Bladder microvascular endothelial cell (primary cell): ENCODE measurements at places on chromosomes 6 and 20. TPM values are rescaled to one million over a fixed set of nuclear protein-coding genes. Genes with fewer than 3 reads are reported as not detected.

Gene RRP36
- 59.3 and 85.0 TPM in 2 replicates for total RNA-seq

Gene MAFB
- total RNA-seq = 0.32 and 3.4 TPM in 2 replicates

Gene CPNE5
- 5.8 and 18.1 TPM in 2 replicates for total RNA-seq

Gene CCND3
- 48.1 and 62.5 TPM in 2 replicates for total RNA-seq

Gene XKR7
- not detected in 2 replicates for total RNA-seq

Gene FLRT3
- under 0.01 and 0.50 TPM in 2 replicates for total RNA-seq

Gene PRDM1
- 4.8 and 6.6 TPM in 2 replicates for total RNA-seq

Gene ADAM33
- total RNA-seq = 0.16 TPM in 1 of 2 replicates, not detected in the other

Gene MROH8
- total RNA-seq = 0.25 and 0.49 TPM in 2 replicates

Gene TPBG
- 5.7 and 6.0 TPM in 2 replicates for total RNA-seq

Gene LY6G6F
- total RNA-seq = not detected in 2 replicates

Gene RWDD1
- 13.0 and 16.1 TPM in 2 replicates for total RNA-seq

Gene KCNQ5
- total RNA-seq = under 0.01 TPM in 2 replicates

Gene CRISP2
- not detected in 2 replicates for total RNA-seq

Gene TMC2
- total RNA-seq = not detected in 2 replicates

Gene SLC22A1
- 0.13 TPM in 1 of 2 replicates, not detected in the other for total RNA-seq

Gene ZNF311
- 0.49 and 0.50 TPM in 2 replicates for total RNA-seq

Gene FHL5
- 0.32 TPM in 1 of 2 replicates, not detected in the other for total RNA-seq
